ENCODE measurements at places on chromosomes 5 and 9.

- no peak for DNase-seq
Observed at GRCh38 chr9:117156771-117157535, 257.9 kb downstream of the ASTN2 start.

DNA sequence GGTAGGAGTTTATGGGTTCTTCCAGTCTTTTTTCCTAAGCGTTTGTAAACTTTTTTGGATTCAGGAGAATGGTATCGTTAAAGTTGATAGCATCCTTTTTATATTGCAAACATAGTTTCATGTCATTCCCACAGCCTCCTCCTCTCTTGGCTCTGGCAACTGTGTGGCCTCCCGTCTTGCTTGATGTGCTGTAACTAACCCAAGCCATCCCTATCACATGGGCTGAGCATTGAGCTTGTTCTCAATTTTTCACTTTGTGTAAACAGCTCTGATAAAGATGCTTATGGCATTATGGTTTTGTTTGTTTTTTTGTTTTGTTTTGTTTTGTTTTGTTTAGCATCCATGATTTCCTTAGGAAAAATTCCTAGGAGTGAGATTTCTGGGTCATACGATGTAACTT, 4.6 kb downstream of the STKLD1 start:
- no peak for DNase-seq

DNA sequence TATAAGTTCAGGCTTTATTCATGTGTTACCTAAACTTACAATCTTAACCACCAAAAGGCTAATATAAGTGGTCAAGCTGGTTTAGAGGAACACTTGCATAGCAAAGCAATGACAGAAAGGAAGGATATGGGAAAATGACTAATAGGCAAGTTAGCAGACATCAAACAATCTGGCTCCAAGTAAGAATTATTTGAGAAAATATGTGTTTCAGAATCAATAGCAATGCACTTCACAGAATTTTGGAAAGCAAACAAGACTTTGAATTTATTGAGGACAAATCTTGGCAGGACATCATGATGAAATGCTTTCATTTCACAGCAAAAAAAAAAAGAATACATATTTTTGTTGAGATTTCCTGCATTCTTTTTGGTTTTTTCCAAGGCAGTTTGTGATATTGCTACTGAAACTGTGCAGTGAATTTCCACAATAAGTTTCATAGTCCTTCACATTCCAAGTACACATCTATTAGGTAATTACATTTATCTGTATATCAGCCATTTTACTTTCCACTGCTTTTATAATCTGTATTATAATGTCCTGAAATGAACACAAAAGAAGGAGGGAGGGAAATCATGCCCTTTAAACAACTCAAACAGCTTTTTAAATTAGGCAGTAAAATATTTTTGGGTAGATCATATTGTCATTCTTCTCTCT, 417.9 kb downstream of the NR2F1-AS1 start:
- DNase-seq: no peak

DNA sequence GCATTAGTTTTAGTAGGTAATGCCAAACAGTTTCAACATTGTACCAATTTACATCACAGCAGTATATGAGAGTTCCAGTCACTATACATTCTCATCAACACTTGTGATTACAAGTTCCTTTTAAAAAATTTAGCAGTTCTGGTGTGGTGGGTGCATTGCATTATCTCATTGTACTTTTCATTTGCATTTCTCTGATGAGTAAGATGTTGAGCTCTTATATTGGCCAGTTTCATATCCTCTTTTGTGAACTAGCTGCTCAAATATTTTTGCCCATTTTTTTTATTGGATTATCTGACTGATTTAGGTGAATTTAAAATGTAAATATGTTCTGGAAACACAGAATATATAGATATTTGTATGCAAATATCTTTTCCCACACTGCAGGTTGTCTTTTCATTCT, 160.9 kb upstream of the NR3C1 start:
- no peak for DNase-seq

GRCh38 chr5:129046151-129046550, 48.4 kb upstream of the ISOC1 start:
- DNase-seq: no peak

DNA sequence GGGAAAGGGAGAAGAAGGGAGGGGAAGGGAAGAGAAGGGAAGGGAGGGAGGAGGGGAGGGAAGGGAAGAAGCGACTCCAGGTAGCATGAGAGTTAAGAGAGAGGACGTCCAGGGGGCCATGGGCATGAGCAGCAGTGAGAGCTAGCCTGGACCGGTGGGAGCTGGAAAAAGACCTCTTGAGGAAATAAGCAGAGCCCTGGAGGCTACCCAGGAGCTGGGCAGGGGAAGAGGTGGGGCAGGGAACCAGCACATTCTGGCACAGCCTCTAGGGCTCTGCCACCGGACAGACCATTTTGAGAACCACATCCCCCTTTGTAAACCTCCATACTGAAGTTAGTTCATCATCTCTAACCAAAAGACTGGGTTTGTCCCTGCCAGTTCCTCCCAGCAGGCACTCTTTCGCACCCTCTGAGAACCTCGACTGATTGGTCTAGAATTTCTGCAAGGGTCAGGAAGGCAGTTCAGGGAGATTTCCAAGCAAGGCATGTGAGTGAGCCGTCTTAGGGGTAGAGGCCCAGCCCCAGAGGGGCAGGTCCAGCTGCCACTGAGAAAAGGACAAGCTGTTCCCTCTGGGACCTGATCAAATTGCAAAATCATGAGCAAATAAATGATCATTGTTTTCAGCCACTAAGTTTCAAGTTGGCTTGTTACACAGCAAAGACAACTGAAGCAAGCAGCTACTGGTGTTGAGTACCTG, 11.6 kb downstream of the NAIF1 start:
- DNase-seq: no peak

- no peak for DNase-seq
Observed at GRCh38 chr5:95417971-95418370, 26.8 kb downstream of the FAM81B start.

DNA sequence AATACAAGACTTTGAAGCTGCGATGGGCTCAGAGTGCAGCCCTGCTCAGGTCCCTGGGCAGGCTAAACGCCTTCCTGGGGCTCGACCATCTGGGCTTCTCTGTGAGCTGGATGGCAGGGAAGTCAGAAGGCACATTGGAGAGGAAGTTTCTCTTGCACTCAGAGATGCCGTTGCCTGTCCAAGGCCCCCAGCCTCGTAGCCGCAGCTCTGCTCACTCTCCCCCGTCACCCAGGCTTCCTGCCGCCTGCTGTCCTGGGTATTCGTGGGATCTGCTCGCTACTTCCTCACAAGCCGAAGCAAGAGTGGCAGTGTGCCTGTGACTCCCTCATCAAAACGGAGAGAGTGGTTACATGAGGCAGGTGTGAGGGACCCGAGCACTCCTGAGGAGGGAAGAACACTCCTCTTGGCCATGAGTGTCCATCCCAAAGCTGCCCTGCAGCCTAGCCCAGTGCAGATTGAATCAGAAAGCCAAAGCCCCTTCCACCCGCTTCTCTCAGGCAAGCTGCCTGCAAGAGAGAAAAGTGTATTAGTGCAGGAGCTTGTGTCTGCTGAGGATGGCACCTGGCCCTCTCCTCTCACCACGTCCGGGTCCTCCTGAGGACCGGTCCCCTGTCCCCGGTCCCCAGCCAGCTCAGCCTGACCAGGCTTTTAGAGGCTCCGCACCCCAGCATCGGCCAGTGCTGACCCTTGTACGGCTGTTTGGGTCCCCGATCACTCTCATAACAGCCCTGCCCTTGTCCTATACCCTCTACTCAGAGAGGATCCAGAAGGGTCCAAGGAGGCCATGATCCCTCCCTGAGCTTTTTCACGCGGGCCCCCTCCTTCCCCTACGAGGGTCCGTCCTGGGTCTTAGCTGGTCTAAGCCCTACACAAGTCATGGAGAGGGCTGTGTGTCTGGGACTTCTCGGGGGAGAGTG, 7.3 kb downstream of the FCN2 start:
- no peak for DNase-seq

DNA sequence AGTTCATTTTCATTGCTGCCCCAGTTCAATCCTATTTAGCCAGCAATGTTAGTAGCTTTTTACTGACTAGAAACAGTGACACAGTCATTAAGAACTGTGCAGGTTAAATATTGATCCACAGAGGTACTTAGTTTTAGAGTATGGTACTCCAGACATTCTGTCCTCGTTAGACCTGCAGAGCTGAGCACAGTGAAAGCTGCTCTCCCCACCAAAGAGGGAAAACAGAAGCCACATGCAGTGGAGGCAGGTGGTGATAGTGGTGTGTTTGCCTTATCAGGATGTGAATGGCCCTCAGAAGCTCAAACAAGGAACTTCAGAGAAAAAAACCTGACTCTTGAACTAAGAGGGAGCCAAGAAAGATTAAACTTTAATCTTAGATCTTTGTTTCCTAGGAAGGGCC, 75.5 kb downstream of the UNC13B start:
- no peak for DNase-seq

GRCh38 chr5:124795829-124796228, 49.4 kb upstream of the ZNF608 start:
- no peak for DNase-seq

- no peak for DNase-seq
Observed at GRCh38 chr5:112353678-112354077, 65.4 kb downstream of the EPB41L4A start.

DNA sequence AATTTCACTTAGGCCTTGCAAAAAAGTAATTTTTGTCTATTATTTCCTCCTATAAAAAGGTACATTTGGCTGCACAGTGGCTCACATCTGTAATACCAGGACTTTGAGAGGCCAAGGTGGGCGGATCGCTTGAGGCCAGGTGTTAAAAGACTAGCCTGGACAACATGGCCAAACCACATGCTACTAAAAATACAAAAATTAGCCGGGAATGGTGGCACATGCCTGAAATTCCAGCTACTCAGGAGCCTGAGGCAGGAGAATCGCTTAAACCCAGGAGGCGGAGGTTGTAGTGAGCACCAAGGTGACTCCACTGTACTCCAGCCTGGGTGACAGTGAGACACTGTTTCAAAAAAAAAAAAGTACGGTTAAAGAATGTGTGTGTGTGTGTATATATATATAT, 15.7 kb downstream of the NUP155 start:
- DNase-seq: no peak

DNA sequence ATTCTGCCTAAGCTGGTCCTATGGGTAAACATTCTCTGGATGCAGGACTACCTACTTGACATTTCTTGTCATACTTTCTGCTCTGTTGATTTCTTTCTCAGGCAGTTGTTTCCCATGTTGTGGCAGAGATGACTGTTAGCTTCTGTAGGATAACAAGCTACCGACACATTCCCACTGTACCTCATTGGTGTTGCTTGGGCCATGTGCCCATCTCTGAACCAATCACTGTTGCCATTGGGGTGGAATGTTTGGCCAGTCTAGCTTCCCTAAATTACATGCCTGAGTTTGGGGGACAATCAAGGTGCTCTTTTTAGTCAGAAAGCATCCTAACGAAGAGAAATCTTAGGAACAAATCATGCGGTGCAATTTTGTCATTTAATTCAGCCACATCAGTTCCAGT, 212.0 kb downstream of the KDM4C start:
- DNase-seq: no peak

- DNase-seq: no peak
Observed at GRCh38 chr5:76787237-76787636, 31.6 kb upstream of the F2RL1 start.

- DNase-seq: no peak
Observed at GRCh38 chr5:168291964-168292785, 730 bp downstream of the WWC1 start.

GRCh38 chr5:56142233-56142613, 90.9 kb downstream of the ANKRD55 start:
- no peak for DNase-seq

GRCh38 chr5:16980983-16981382, 44.9 kb upstream of the MYO10 start:
- DNase-seq: no peak

DNA sequence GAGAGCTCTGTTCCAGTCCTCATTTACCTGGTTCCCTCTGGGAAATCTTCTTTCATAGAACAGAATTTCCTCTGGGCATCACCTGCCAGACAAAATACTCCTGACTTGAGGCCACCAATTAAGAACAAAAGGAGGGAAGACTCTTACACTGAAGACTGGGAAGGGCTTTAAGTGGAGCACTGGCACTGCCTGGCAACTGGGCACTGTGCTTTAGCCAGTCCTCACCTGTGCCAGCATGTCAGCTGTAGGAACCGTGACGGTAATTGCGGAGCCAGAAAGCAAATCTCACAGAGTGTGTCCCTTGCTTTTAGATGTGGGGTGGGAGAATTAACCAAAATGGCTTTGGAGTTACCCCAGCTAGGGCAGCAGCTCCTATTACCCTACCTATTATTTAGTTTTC, 40.6 kb downstream of the FAM219A start:
- no peak for DNase-seq
